ENCODE measurements at places on chromosomes 7 and 10.

DNA sequence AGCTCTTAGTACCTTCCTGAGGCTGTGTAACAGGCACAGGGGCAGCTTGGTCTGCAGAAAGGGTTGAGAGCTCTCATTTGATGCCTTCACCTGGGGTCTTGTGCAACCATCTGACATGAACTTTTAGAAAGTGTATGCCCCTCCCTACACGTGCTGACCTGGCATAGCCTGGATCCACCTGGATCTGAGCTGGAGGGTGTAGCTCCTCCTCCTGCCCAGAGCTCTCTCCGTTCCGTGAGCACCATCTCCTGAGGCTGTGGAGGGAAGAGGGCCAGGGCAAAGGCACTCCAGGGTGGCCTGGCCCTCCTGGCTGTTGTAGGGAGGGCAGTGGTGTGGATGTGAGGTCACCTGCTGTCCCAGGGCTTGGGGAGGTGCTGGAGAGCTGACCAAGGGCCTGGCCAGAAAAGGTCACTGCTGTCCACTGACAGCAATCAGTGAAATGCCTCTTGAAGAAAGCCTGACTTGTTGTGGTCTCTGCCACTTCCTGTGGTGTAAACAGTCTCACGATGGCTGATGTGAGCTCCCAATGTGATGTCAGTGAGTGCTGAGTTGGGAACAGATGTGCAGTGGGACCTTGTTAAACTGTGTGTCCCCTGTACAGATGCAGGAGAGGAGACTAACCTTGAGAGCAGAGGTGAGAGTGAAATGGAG is 23.0 kb downstream of the AMZ1 start:
- DNase-seq: no peak

DNA sequence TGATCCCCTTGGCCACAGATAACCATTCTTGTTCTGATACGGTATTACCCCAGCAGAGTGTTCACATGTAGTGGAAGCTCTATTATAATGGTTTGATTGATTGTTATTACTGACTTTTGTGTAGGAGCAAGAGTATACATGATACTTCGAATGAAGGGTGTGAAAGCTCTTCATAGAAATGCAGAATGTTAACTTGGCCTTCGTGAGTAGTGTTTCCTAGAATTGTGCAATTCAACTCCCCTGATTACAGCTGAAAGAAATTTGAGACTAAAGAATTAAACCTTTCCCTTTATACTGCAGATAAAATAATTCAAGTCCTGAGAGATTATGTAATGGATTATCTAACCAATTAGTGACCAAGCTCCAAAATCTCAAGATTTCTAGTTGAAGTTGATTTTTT is 38.2 kb downstream of the MKLN1 start:
- DNase-seq: no peak

DNA sequence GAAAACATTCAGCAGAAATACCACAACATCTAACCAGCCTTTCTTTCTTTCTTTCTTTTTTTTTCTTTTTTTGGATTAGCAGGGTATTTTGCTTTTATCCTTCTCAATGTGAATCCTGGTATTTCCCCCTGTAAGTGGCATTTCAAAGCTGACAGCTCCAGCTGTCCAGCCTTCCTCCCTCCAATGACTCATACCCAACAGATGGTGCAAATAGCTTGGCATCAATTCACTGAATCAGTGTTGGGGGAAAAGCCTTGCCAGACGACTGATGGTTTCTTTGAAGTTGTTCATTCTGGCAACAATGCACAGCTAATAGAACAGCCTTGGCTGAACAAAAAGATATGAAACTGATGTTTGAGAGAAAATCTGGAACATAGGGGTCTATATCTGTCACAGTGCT is 316.8 kb upstream of the STEAP1 start:
- DNase-seq: no peak

DNA sequence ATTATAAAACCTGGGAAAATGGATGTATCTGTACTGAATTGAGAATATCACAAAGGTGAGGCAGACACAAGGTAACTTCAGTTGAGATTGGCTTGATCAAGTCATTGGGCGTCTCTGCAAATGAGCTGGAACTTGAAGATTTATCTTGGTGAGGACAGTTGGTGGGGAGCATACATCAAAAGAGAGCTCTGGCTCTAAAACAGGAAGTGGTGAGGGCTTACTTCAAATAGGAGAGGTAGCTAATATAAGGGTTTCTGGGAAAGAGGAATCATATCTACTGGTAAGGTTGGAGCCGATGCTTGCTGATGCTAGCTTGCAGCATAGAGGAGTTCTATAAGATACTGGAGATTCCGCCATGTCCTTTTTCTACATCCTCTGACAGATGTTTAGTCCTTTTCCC is 39.9 kb upstream of the FGL2 start:
- no peak for DNase-seq

- no peak for DNase-seq
Measured at GRCh38 chr10:35569111-35569707, 35.9 kb upstream of the GJD4 start.

GRCh38 chr7:103446049-103446520 is at the start of gene SLC26A5:
SLC26A5 (minus strand) TSS chr7:103446207; CDS start chr7:103421514, 24,693 bp downstream.
- DNase-seq: peak; percentile 18

- DNase-seq: no peak
Measured at GRCh38 chr7:28142650-28143049, 37.9 kb downstream of the JAZF1 start.

GRCh38 chr10:59372543-59372942 is 10.2 kb upstream of the FAM13C start:
- DNase-seq: no peak
